Stomach (tissue), 19 donors: ENCODE measurements at places on chromosomes 5 and 9. TPM values are rescaled to one million over a fixed set of nuclear protein-coding genes. Genes with fewer than 3 reads are reported as not detected.

The FBP2 gene
- total RNA-seq, result 29.3 TPM

The DBH gene
- total RNA-seq, result not detected

The DMAC1 gene
- 18.4 TPM for total RNA-seq

The SSNA1 gene
- 28.1 TPM for total RNA-seq

The PPP1R26 gene
- total RNA-seq, result 14.2 TPM

The MLANA gene
- total RNA-seq, result not detected

The EPB41L4A gene
- 77.6 TPM for total RNA-seq

The ZNF483 gene
- total RNA-seq, result 1.8 TPM

The SPARC gene
- total RNA-seq, result 170 TPM

The ARID3C gene
- total RNA-seq, result not detected

The SLC6A3 gene
- total RNA-seq, result not detected

The ADAMTS12 gene
- total RNA-seq, result 17.1 TPM

The CCL19 gene
- total RNA-seq, result not detected

The PCDHB10 gene
- 0.58 TPM for total RNA-seq

The SPINK5 gene
- not detected for total RNA-seq

The SMIM15 gene
- total RNA-seq, result 22.3 TPM

The TLR4 gene
- 1.3 TPM for total RNA-seq

The MTRR gene
- total RNA-seq, result 51.3 TPM

The SPRY4 gene
- 10.7 TPM for total RNA-seq

The TSTD2 gene
- 25.0 TPM for total RNA-seq

The FGFR4 gene
- 10.3 TPM for total RNA-seq

The TRIM14 gene
- 13.8 TPM for total RNA-seq

The C6 gene
- not detected for total RNA-seq

The GLT6D1 gene
- not detected for total RNA-seq

The BARHL1 gene
- not detected for total RNA-seq

The HBEGF gene
- total RNA-seq, result 6.4 TPM

The OTP gene
- total RNA-seq, result not detected

The PDGFRB gene
- total RNA-seq, result 16.5 TPM

The OR13D1 gene
- not detected for total RNA-seq

The DMRTA1 gene
- not detected for total RNA-seq

The IL5 gene
- not detected for total RNA-seq

The PCDHB2 gene
- 0.43 TPM for total RNA-seq

The PLCXD3 gene
- not detected for total RNA-seq

The PDE6A gene
- total RNA-seq, result not detected

The SLCO6A1 gene
- total RNA-seq, result not detected
